ENCODE measurements at places on chromosomes 2 and 18.

DNA sequence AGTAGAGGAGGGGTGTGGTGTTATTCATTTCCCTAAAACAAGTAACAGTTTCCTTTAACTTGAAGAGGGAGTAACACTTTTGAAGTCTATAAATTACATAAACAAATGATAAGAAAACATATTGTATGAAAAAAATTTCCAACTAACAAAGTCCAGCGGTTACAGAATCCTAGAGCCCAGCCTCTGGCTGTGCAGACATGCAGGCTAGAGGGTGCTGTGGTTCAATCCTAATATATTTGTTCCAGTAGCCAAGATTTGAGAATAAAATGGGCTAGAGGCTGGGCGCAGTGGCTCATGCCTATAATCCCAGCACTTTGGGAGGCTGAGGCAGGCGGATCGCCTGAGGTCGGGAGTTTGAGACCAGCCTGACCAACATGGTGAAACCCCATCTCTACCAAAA, 56.9 kb downstream of the WDR75 start:
- DNase-seq: no peak

DNA sequence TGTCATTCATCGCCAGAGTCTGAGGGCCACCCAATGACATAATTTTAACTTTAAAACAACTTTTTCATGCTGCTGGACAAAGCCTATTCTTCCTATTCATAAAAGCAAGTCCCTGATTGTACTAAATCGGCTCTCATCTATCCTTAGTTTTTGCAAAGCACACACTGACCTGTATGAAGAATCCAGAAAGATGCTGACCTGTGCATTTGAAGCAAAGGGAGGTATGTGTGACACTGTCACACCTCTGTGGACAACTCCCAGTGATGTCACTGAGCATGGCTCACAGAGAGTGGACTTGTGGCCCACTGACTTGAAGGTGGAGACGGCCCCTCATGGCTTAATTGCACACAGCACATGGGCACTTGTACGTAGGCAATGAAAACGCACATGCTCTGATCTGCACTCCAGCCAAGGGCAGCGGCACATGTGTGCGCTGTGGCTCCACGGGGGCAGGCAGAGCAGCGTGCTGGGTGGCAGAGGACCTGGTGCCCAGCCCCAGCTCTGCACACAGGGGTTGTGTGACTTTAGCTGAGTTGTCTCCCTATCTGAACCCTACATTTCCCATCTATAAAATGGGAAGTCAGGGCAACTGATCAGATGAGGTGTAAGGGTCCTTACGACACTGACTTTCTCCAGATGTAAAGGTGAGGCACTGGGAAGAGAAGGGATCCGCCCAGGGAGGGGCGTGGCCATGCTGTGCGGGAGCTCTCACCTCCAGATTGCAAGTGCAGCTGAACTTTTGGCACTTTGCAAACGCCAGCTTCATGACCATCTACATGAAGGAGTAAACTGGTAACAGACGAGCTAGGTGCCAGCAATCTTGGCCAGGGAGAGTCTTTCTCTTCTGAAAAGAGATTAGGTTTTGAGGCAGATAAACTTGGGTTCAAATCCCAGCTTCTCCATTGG, 14.3 kb upstream of the ODC1 start:
- no peak for DNase-seq

DNA sequence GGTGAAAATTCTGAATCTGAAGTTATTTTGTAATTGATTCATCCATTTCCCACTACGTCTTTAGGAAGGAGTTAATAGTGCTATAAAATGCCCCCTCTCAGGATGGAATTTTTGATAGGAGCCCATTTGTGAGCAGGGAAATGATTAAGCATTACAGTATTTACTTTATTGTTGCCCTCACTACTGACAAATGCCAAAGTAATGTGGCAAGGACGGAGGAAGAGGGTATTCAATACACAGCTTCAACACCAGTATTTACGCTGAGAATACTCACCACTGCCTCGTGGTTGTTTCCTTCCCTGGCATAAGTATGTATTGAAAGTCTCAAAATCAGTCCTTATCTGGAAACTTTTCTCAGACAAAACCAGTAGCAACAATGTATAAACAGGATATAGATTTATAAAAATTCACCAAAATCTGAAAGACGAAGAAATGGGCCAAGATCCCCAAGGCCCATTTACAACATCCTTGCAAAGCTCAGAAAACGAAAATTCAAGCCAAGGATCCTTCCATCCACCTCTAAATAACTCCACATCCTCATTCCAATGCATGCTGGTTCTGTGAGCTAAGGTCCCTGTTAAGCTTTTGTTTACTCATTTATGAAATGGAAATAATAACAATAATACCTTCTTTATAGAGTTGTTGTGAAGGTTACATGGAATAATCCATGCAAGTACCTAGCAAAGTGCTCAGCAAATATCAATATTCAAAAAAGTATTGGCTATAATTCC, 29.3 kb downstream of the FEZ2 start:
- no peak for DNase-seq

GRCh38 chr2:47172156-47172921, 17.2 kb upstream of the STPG4 start:
- no peak for DNase-seq

- no peak for DNase-seq
These were observed 71.4 kb downstream of the FTCDNL1 start for GRCh38 chr2:199779589-199779988.

- DNase-seq: no peak
These were observed 59.2 kb upstream of the DSG1 start for GRCh38 chr18:31258789-31259188.

DNA sequence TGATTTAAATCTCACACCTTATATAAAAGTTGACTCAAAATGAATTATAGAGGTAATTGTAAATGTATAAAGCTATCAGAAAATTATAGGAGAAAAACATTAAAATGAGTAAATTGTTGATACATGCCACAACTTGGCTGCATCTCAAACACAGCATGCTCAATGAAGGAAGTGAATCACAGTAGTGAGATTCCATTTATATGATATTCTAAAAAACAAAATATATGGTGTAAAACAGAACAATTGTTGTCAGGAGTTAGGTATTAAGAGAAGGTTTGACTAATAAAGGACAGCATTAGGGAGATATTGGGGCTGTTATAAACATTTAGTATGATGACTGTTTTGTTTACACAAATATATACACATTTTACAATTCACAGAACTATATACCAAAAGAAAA, 356.6 kb upstream of the CELF4 start:
- DNase-seq: no peak

- no peak for DNase-seq
These were observed 22.6 kb downstream of the MTX2 start for GRCh38 chr2:176291809-176292283.

- DNase-seq: no peak
These were observed 267.8 kb upstream of the NCKAP5 start for GRCh38 chr2:133835821-133836619.

DNA sequence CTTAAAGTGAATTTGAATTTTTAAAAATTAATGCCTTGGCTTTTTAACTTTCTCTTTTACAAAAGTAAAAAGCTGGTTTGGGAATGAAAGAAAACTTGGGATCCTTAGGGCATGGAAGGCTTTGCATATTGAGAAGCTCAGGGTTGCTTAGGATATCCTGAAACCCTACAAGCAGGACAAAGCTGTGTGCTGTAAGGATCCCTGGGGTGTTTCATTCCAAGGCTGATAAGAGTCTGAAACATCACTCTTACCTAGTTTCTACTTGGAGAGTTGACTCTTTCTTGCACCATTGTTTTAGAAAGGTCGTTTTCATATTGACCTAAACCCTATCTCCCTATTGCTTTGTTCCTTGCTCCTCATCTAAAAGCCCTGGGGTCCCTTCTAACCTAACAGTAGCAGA, 325.9 kb upstream of the NT5C1B start:
- no peak for DNase-seq

GRCh38 chr2:11072550-11072949, 82.7 kb upstream of the SLC66A3 start:
- no peak for DNase-seq

DNA sequence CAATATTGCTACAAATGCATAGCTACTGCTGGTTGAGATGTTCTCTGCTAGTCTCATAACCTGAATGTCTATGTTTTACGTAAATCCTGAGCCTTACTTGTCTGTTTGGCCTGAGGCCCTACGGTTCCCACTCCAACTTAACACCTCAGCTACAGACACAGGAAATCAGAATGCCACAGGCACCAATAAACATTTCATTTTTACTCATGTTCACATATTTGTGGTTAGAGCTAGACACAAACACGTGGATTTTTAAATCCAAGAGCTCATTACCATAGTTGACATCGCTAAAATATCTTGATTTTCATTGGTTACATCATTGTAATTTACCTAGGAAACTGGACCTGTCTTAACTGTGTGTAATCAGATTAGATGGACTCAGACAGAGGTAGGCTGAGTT, 263.8 kb upstream of the CDH19 start:
- no peak for DNase-seq

GRCh38 chr2:233479616-233480489, 86.7 kb downstream of the USP40 start:
- DNase-seq: peak; percentile 2

GRCh38 chr2:196245378-196246140, 74.2 kb upstream of the STK17B start:
- no peak for DNase-seq

DNA sequence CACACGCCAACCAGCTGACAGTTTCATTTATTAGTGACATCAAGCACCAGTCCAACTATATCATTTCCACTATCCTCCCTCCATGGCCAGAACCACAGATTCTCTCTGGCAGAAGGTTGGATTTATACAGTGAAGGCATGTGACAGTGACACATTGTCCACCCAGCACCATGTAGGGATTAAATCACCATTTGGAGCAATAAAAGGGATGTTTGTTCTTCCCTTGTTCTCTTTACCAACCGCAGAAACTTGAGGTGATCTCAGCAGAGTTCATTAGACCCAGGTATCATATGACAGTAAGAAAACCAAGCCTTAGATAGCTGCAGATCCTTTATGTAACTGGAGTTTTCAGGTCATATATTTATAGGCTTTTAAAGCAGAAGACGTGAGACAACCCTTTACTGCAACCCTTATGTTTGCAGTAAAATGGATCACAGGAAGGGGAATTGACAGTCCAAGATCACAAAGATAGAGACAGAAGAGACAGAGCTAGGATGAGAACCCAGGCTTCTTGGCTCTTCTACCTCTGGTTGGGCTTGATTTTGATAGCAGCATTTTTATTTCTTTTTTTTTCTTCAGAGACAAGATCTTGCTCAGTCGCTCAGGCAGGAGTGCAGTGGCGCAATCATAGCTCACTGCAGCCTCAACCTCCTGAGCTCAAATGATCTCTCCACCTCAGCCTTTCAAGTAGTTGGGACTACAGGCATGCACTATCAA, 80.1 kb downstream of the XDH start:
- no peak for DNase-seq

GRCh38 chr2:50480507-50480906, 551.4 kb downstream of the NRXN1 start:
- no peak for DNase-seq

- DNase-seq: no peak
These were observed 867 bp downstream of the RBBP8 start for GRCh38 chr18:22933966-22934423.

DNA sequence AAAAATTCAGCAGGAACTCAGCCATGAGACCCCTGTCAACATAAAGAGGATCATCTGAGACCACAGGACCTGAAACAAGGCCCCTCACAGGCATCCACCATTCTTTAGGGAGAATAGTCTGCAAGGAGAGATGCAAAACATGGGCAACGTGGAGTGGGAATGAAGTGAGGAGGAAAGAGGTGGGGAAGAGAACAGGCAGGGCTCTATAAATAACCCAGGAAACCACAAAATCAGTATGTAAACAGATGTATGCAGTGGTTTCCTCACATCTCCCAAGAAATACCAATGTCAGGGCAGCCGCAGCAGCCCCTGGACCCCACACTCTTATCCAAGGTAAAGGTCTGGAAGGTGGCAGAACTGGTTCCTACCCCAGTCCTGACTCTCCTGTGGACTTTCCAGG, 168.5 kb downstream of the EN1 start:
- DNase-seq: no peak

- no peak for DNase-seq
These were observed 12.6 kb downstream of the NOP58 start for GRCh38 chr2:202278036-202278760.

GRCh38 chr2:237065071-237065377, 20.7 kb upstream of the COPS8 start:
- DNase-seq: no peak

GRCh38 chr2:202815548-202816360, 55.8 kb downstream of the ICA1L start:
- DNase-seq: no peak

DNA sequence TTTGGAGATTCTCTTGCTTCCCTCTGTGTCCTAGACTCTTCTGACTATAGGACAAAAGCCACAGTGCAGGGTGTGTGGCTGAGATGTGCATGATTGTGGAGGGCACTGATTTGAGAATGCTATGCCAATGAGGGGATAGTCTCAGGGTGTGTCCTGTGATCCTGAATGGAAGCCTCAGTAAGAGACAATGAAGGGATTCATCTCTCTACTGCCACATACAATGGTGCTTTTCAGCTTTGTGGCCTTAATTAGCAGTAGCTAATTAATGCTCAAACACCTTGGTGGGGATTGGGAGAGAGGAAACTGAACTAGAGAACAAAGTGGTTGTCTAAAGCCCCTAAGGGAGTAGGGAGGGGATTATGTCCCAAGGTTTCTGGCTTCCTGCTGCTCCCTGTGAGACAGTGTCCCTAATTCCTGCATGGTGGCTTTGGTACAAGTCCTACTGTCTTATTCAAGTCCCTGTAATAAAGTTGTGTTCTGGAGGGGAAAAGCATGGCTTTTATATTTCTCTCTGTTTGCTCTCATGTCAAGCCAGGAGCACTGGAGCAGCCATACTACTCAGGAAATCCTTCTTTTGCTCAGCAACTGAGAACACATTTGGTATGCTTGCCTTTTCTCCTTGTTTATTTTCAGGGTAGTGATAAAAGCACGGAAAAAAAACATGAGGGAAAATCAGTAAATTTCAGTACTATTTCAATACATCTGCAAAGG, 415.2 kb upstream of the TCF4 start:
- no peak for DNase-seq

- DNase-seq: no peak
These were observed 1.5 kb downstream of the SFXN5 start for GRCh38 chr2:73069855-73070642.

- no peak for DNase-seq
These were observed 81.6 kb downstream of the CDK15 start for GRCh38 chr2:201887773-201888425.

GRCh38 chr18:31957728-31958127, 14.8 kb upstream of the TRAPPC8 start:
- no peak for DNase-seq

- no peak for DNase-seq
These were observed 1374.5 kb upstream of the NXPH2 start for GRCh38 chr2:140154706-140155105.

GRCh38 chr18:32010124-32010721, 8.4 kb upstream of the RNF125 start:
- no peak for DNase-seq

DNA sequence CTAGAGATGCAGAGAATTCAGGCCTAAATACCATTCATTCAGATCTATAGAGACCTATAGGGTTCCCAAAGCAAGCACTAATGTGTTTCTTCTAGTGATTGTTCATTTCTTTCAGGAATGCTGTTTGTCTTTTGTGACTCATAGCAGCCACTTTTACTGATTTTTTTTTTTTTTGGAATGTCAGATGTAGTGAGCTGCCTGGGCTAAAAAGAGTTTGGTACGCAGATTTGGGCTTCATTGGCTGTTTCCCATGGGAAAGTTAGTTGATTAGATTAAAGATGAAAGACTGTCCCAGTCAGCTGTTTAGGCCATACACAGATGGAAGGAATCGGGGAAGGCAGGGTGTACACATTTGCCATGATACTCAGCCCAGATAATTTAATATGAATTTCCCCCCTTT, 87.6 kb downstream of the CDC42EP3 start:
- DNase-seq: no peak

- no peak for DNase-seq
These were observed 39.1 kb downstream of the TMEM163 start for GRCh38 chr2:134679745-134680144.
